NCI-H526 (cell line): ENCODE measurements at places on chromosomes 5 and 9.

- peak; percentile 34 for DNase-seq
These were observed 153.7 kb downstream of the MEF2C start for GRCh38 chr5:88729084-88729828.

DNA sequence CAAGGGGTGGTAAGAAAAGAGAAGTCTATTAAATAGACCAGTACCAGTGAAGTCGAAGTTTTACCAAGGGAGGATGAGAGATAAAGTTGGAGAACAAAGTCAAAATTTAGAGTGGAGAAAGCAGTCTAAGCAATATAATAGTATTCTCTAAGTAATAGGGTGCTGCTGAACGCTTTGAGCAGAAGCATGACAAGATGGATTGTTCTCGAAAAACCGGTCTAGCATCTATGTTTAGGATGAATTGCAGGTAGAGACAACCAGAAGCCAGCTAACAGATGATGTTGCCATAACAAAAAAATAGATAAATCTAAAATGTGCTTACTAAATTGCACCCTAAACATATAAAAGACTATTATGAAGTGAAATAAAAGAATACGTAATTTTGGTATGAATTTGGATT lies 237.0 kb downstream of the PRELID2 start:
- no peak for DNase-seq

DNA sequence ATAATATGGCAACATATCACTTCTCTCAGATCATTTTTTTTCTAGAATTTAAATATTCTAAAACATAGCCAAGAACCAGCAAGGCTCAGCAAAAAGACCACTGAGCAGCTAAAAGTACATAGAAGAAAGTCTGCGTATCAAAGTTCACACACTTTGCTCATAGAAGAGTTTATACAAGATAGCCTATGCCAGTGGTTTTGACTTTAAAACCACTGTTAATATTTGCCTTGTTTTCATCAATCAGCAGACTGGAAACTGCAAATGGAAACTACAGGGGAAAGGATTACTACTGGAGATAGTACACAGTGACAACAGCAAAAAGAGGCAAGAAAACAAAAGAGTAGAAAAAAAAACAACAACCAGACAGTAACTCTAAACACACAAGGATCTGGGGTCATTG lies 483.3 kb downstream of the ZSWIM6 start:
- DNase-seq = no peak

DNA sequence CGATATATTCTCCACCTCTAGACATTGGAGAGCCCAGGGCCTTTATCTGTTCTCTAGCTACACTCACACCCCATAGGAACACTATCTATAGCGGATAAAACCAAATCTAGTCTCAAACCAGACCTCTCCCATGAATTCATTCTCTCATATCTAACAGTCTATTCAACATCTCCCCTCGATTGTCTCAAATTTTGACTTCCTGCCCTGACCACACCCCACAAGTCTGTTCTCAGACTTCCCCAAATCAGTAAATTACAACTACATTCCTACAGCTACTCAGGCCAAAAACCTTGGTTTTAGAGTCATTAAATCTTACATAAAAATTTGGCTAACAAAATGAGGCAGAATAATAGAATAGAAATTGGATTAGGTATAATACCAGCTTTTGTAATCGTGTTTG lies 12.5 kb upstream of the SLC1A3 start:
- DNase-seq = no peak

GRCh38 chr5:86404256-86404655 lies 213.5 kb upstream of the COX7C start:
- no peak for DNase-seq

DNA sequence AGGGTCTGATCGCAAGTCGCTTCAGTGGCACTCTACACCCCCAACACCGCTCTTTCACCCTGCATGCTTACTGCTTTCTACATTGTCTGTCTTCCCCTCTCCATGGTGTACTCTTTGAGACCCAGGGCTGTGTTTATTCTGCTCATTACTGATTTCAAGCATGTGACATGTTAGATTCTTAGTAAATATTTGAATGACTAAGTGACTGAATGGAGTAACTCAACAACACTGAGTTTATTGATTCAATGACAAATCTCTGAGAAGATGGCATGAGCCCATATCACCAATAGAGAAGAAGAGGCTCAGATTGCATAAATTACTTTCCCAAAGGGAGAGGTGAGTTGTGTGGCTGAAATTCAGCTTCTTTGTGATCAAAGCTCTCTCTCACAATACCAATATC lies 89.7 kb upstream of the OSMR start:
- no peak for DNase-seq

DNA sequence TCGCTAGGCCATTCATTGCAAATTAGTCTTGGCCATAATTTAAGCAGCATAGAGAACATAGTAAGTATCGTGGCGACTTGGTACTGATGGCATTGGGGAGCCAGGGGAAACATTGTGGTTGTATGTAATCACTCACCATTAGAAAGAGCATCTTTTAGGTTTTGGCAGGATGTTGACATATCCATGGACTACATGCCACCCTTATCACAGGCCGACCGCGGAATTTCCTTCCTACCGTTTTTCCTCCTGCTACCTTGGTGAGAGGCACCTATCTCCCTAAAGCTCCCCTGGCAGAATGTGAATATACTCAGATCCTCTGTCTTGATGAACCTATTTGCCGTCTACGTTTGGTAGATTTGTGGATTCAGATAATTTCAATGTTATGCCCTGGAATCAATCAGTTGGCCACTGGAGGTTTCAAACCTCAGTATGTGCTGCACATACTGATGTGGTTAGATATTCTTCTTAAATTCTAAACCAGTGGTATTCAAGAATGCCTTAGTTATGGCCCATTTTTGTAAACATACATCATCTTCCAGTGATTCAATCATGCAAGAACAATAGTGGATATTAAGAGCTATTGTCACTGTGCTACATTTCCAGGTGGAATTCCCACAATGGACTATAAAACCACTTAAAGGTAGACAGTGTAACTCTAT lies 271.0 kb upstream of the HAPLN1 start:
- DNase-seq = no peak

GRCh38 chr5:65625743-65626142 lies 916 bp downstream of the SHLD3 start:
- DNase-seq = no peak

- no peak for DNase-seq
These were observed 66.7 kb downstream of the IL6ST start for GRCh38 chr5:55927861-55928655.

DNA sequence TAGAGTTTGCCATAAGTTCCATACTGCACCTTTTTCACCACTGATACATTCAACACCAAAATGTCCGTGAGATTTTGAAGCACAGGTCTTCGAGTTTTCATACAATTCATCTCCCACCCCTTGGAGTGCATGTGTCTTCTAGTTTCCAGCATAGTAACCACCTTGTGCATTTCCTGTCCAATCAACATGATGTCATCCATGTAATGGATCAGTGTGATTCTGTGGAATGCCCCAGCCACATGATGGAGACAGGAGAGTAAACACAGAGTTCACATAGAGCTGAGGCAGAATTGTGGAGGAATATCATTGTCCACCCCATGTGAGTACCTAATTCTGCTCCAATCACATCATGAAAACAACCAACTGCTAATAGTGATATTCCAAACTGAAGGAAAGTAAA lies 441.5 kb upstream of the CDH6 start:
- no peak for DNase-seq

DNA sequence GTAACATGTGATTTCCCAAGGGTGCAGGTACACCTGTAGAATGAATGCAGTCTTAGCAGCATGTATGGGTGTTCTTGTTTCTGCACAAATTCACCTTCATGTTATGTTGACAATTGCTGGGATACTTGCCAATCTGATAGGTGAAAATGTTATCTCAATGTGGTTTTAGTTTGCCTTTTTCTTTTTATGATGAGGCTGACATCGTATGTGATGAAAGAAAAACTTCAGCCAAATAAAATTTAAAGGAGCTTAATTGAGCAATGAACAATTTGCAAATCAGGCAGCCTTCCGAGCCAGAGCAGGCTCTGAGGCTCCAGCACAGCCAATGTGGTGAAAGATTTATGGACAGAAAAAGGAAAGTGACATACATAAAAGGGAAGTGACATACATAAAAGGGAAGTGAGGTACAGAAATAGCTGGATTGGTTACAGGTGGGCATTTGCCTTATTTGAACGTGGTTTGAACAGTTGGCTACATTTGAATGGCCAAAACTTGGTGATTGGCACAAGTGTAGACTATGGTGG lies 10.5 kb downstream of the TAL2 start:
- DNase-seq = peak; percentile 7

GRCh38 chr5:156366521-156366920 lies 39.6 kb downstream of the SGCD start:
- DNase-seq = no peak

DNA sequence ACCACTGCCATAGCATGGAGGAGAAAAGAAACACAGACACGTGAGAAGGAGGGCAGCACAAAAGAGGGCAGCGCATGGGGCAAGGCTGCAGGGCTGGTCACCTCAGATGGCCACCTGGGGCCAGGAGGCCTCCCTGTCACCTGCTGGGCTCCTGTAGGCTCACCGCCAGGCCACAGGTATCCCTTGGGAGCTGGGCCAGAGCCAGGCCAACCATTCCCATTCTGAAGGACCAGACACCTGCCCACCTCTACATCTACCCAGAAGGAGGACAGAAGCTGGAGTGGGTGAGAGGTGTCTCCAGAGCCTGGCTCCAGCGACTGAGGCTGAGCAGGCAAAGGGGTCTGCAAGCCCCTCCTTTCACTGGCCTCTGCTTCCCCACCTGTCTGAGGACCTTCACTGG lies 103.1 kb downstream of the PAX5 start:
- no peak for DNase-seq

GRCh38 chr5:14739538-14739937 lies 75.0 kb downstream of the OTULIN start:
- no peak for DNase-seq

- DNase-seq = no peak
These were observed 252.6 kb downstream of the ACTL7B start for GRCh38 chr9:108603141-108603540.

DNA sequence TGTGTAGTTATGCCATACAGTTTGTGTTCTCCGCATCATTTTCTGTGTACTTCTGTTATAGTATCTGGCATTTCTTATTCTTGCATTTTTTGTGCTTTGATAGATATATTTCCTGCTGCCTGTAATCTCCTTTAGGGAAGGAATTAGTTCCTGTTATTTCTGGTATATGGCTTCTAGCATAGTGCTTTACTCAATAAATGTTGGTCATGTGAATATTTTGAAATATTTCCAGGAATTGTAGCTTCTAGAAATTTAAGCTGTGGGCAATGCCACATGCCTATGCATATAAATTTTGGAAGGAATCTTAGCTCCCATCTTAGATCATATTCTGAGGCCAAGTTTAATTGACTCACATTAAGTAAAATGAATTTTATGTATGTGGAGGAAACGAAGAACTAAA lies 11.5 kb upstream of the PRRC1 start:
- no peak for DNase-seq

DNA sequence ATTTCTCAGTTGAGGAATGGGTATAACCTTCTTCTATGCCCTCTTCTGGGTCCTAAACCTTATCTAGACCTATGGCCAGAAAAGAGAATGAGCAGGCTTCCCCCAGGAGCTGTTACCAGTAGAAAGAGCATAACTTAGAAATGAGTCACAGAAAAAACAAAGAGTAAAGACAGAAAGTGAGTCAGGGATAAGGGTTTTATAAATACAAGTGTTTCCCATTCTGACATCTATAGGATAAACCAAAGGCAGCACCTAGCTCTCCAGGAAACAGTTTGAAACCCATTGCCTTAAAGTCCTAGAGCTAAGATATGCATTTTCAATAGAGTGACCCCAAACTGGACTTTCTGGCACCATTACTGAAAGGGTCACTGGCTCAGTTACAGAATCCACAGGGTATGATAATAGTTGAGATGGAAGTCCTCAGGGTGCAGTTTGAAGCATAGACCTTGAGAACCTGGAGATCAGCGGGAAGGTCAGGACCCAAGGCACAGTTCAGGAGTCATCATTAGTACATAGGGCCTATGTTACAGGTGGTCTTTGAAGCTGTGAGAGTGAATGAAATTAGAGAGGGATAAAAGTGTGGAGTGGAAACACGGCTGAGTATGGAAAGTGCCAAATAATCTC lies 42.7 kb upstream of the LIFR start:
- no peak for DNase-seq
